ENCODE measurements at places on chromosomes 16 and 17.

DNA sequence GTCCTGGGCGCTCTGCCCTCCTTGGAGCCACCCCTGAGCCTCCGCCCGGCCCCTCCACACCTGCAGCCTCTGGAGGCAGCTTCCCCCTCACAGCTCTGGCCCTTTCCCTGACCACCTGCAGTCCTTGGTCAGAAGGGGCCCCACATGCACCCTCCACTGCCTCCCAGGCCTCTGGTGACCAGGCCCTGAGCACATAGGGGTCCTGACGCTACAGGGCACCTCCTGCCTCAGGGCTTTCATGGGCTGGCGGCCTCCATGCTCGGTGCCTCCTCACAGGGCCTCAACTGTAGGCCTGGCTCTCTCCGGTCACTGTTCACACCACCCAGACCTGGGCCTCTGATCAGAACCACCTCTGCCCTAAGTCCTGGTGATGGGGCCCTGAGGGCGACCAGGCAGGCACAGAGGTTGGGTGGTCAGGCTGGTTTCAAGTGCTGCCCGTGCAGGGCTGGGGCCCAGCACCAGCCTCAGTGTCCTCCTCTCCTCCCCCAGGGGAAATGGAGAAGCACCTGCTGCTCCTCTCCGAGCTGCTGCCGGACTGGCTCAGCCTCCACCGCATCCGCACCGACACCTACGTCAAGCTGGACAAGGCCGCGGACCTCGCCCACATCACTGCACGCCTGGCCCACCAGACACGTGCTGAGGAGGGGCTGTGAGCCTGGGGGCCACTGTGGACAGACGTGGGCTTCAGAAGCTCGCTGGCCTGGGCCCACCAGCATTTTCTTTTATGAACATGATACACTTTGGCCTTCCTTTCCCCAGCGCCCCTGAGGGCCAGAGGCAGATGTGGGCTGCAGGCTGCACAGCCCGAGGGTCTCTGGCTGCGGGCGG, 3.9 kb downstream of the APRT start:
- no peak for DNase-seq

DNA sequence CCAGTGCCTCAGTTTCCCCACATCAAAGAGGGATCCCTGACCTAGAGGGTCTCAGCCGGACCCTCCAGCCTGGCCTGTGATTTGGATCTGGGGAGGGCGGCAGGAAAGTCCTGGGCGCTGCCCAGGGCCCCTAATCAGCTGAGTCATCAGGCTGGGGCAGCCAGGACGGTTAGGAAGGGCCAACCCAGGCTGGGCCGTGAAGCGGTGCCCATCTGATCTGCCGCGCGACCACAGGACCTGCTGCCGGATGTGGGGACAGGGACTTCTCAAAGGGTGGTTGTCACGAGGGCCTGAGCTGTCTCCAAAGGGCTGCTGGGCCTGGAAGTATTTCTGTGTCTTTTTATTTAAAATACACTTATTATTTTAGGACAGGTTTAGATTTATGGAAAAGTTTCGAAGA, 4.4 kb downstream of the TPSAB1 start:
- no peak for DNase-seq

GRCh38 chr17:50273654-50274040, 619 bp upstream of the TMEM92 start:
- no peak for DNase-seq

- DNase-seq, result no peak
Measured at GRCh38 chr16:11681556-11681955, 13.3 kb downstream of the SNN start.

GRCh38 chr16:88442727-88443576, 10.1 kb upstream of the ZFPM1 start:
- DNase-seq, result peak; percentile 72

DNA sequence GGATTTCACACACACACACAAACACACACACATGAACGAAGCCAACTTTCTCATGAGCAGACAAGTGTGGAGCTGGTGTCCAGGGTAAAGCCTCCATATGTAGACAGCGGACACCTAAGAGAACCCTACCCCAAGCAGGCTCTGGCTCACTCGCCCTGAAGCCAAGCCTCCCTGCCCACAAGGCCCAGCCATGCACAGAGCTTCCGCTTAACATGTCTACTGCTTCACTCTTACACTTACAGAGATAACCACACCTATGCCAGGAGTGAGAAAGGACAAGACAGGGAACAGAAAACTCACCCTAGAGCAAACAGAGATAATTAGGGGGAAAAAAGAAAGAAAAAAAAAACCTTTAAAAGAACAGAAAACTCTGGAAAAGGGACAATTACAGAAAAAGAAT, 67.5 kb downstream of the CYTH1 start:
- no peak for DNase-seq

- DNase-seq, result no peak
Measured at GRCh38 chr16:56682703-56683397, 580 bp downstream of the MT1X start.

DNA sequence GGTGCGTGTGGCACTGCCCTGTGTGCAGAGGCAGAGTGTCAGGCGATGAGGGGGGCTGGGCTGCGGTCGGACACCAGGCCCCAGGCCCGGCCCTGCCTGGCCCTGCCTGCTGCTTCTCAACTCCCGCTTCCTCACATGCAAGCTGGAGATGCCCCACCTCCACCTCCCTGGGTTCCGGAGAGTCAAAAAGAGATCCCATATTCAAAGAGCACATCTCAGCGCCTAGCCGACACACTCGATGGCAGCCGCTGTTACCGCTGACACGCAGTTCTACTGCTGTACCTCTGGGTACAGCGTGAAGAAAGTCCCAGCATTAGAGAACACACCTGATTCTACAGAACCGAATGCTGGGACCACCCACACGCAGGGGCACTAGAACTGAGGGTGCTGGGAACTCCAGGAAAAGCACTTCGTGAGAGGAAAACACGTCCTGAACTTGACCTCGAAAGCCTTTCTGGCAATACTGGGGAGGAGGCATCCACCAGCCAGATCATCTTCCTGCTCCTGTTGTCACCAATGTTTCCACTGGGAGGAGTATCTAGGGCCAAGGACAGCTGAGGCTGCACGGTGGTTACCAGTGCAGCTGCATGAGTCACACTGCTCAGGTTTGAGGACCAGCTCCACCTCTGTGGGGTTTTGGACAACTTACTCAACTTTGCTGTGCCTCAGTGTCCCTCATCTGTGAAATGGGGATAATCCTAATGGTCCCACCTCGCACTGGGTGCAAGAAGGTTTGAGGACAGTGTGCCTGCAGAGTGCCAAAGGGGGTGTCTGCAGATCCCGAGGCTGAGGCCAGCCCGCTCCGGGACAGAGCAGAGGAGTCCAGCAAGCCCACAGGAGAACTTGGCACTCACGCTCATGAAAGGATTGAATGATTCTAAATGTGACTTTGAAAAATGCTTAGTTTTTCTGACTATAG, 100.4 kb upstream of the DNAH17 start:
- DNase-seq, result no peak

- no peak for DNase-seq
Measured at GRCh38 chr16:15051387-15051951, 4.4 kb downstream of the NTAN1 start.

DNA sequence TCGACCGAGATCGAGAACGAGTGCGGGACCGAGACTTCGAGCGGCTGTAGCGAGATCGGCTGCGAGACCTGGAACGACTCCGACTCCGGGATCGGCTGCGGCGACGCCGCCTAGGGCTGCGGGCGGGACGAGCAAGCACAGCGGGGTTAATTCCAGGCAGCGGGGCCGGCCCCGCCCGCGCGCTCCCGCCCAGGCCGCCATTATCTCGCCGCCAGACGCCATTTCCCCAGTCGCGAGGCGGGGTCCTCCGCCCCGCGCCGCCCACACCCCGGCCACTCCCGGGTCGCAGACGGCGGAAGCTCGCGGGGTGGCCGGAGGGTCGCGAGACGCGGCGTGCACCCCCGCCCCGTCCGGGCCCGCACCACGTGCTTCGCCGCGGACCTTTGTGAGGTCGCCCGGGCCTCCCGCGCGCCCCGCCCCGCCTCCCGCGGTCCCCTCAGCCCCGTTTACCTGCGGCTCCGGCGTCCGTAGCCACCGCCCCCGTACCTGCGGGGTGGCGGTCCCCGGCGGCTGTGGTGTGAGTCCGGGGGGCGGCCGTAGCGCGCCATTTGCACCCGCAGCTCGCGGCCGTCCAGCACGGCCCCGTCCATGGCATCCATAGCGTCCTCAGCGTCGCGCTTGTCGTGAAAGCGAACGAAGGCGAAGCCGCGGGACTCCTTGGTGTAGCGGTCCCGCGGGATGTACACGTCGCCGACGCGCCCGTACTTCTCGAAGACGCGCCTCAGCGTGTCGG, 616 bp downstream of the SRSF2 start:
- DNase-seq, result peak; percentile 48

GRCh38 chr17:40437095-40437732, 6.0 kb upstream of the IGFBP4 start:
- DNase-seq, result no peak

DNA sequence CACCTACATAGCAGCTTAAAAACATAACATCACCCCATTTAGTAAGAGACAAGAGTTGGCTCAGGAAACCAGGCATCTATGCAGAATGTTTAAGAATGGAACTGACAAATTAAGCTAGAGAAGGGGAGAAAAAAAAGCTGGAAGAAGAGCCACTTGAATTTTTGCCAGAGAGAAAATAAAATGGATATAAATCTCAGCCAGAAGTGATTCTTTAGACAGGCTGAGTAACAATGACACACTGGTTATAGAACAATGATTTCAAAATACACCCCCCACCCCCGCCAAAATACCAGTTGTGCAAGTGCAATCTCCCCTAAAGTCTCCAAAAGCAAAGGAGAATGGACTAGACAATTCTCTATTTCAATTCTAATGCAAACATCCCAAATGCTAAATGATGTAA, 22.4 kb downstream of the LSM12 start:
- DNase-seq, result no peak

GRCh38 chr17:73141411-73141810, 23.4 kb upstream of the SSTR2 start:
- no peak for DNase-seq

DNA sequence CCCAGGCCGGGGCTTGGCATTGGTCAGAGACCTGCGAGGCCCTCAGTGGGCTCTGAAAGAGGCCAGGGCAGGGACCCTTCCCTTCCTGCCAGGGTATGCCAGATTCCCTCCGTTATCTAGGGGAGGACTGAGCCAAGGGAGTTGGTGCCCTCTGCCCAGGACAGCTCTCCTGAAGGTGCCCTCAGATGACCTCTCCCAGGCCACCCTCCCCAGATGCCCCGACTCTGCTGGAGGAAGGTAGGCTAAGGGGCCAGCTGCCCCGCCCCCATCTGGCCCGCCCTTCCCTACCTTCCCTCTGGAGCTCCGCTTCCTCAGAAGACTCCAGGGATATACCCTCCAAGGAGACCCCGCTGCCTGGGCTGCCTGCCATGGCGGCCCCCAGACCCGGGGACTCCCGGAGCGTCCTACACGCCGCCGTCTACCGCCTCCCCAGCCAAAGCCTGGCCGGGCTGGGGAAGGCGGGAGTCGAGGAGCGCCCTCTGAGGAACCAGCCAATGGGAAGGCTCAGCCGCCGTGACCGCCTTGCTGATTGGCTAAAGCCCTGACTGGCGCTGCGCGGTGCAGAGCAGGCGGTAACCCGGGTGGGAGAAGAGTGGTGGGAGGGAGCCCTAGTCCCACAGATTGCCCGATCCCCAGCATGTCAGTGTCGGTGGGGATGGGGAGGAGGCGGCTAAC, 7.0 kb downstream of the MPP2 start:
- no peak for DNase-seq

GRCh38 chr16:17555176-17555575, 84.4 kb upstream of the XYLT1 start:
- no peak for DNase-seq

All from stimulated activated CD4-positive, alpha-beta T cell treated with anti-CD3 and anti-CD28 coated beads, Interleukin-1b, Interleukin-23, amount 100 ng/mL, for 1 hour (primary cell).